ENCODE measurements at places on chromosomes 4 and X.
A peak's percentile ranks its signal among the peaks of the same experiment; 100 is the strongest.

DNA sequence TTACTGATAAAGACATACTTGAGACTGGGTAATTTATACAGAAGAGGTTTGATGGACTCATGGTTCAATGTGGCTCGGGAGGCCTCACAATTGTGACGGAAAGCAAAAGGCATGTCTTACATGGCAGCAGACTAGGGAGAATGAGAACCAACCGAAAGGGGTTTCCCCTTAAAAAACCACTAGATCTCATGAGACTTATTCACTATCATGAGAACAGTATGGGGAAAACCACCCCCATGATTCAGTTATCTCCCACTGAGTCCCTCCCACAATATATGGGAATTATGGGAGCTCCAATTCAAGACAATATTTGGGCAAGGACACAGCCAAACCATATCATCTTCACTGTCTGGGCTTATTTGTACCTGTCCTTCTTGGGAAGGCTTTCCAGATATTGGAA is 22.8 kb upstream of the MUC7 start:
- DNase-seq, result no peak

DNA sequence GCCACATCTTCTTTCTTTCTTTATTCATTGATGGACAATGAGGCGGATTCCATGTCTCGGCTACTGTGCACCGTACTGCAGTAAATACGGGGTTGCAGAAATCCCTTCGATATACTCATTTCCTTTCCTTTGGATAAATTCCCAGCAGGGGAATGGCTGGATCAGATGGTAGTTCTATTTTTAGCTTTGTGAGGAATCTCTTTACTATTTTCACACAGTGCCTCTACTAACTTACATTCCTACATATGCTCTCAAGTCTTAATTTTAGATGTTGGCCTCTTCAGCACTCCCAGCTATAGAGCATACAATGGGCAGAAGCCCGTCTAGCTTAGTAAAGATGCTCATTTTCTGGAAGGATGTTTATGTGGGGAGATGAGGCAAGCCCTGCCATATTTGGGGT is 317.4 kb downstream of the ASMT start:
- DNase-seq, result no peak

DNA sequence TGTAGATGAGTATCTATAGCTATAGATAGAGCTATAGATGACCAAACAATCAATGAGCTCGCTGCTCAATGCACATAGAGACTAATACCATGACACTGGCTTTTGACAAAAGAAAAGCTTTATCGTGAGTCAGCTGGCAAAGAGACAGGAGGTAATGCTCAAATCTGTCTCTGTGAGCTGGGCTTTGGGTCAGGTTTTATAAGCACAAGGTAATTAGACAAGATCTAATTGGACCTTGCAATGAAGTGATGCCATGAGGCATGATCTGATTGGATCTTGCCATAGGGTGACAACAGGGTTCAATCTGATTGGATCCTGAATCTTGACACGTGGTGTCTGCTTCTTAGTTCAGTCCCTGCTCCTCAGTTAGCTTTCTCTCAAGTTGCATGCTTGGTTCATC is 180.7 kb upstream of the MXRA5 start:
- no peak for DNase-seq

- no peak for DNase-seq
These were observed 50.5 kb downstream of the TMEM164 start for GRCh38 chrX:110053453-110053852.

GRCh38 chrX:102950908-102951866 is 14.1 kb downstream of the RAB40AL start:
- peak; percentile 58 for DNase-seq

DNA sequence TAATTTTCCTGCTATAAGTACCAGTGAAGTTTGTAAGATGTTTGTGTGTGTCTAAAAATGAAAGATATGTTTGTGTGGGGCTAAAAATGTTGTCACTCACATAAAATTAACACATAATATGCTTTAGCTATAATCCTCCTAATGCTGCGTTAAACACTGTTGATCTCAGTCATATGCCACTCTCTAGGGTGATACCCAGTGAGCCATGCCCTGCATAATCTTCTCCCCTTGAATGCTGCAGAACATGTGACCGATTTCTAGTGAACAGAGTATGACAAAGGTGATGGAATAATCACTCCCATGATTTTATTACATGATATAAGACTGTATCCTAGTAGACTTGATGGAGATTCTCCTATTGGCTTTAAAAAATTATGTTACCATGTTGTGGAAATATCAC is 119.1 kb upstream of the EPHA5 start:
- DNase-seq, result no peak

GRCh38 chr4:98027827-98028226 is 115.4 kb downstream of the STPG2 start:
- no peak for DNase-seq

DNA sequence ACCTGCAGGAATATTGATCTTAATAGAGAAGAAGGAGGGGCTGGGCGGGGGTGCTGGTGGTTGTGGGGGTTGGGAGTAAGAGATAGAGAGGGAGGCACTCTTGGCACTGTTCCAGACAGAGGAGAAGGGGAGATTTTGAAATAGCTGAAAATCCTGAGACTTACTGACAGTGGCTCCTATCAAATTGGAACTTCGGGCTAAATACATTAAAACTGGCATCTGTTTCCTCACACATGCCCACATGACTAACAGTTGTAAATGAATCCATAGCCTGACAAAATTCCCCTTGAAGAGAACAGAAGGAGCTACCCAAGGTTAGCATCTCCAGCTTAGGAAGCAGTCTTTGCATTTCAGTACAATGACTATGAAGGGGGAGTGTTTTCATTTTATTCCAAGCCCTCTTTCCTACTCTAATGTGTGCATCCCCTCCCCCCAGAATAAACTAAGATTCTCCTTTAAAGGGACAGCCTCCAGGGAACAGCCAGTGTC is 1.4 kb downstream of the DCX start:
- DNase-seq, result no peak

DNA sequence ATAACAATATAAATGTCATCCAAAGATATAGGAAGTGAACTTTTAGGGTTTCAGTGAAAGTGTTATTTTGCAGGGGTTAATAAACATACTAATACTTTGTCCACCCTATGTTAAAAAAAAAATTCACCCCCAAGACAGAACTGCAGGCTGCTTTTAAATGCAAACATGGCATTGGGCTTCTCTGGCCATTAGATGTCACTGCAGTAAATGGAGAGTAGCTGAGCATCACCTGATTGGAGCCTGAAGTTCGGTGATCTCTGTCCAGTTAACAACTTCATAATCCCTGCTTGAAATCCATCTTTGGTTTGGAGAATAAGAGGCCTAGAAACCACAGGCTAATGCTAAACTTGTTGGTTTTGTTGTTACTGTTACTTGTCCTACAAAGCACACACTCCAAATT is 18.7 kb downstream of the SLC25A43 start:
- no peak for DNase-seq

DNA sequence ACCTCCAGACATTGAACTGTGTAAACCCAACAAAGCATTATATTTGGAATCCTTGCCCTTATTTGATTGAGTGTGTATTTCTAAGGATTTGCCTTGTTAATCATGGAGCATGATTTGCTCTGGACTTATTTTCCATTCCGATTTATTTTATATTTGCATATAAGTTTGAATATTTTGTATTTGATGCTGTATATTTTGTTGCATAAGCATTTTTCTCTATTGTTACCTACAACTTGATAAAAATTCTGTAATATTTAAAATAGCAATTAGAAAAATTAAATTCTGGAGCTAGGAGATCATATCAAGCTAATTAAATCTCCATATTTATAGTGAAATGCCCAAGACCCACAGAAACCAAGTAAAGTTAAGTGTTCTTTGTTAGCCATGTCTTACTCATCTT is 47.2 kb downstream of the USO1 start:
- no peak for DNase-seq

GRCh38 chrX:123236859-123237258 is 52.8 kb downstream of the GRIA3 start:
- DNase-seq, result no peak

GRCh38 chr4:78627046-78627965 is 75.7 kb downstream of the ANXA3 start:
- DNase-seq, result no peak

DNA sequence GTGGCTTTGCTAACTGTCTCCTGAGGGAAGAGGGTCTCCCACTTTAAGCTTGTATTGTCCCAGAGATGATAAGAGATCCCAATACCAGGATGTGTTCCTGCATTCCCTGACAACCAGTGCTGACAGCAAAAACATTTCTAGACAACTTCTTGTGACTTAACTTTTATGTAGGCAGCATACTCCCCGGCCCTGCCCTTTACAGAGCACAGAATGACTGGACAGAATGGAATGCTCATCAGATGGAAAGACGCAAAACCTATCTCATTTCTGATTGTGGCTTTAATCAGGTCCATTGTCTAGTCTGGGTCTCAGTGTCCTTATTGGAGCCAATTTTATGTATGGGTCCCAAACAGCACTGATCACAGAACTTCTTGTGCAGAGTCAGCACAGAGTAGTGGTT is 18.2 kb upstream of the PLAC1 start:
- no peak for DNase-seq

- no peak for DNase-seq
These were observed 2.2 kb downstream of the SLIT2 start for GRCh38 chr4:20253735-20254409.

DNA sequence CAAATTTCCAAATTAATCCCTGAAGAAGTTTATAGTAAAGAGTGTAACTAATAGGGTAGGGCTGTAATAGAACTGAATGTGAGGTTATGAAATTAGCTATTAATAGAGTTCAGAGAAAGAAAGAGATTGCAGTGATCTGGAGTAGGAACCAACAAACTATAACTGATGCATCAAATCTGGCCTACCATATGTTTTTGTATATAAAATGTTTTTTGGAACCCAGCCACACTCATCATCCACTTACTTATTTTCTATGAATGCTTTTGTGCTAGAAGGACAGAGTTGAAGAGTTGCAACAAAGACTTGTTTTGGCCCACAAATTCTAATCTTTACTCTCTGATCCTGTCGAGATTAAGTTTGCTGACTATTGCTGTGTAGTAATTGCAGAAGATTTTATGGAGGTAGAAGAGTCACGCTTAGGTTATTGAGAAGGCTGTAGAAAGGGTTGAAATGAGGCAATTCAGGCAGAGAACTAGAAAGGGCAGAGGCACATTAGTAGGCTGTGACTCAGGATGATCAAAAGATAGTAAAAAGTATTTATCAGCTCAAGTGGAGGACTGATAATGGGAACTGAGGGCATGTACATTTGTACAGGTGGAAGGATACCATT is 298.7 kb upstream of the EMCN start:
- DNase-seq, result no peak

GRCh38 chr4:140326395-140326993 is 47.0 kb upstream of the SCOC start:
- no peak for DNase-seq

DNA sequence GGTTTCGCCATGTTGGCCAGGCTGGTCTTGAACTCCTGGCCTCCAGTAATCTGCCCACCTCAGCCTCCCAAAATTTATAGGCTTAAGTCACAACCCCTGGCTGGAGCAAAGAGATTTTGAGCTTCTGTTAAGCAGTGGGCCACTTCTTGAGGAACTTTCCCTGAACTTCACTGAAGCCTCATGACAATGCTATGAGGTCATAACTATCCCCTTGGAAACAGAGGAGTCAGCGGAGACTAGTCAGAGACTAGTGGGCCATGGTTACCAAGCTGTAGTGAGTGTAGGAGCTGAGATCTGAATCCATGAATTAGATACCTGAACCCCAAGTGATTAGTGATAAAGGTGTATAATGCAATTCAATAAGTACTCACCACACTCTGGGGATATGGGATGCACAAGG is 145.1 kb upstream of the MSX1 start:
- no peak for DNase-seq

- DNase-seq, result no peak
These were observed 216.4 kb upstream of the TET2 start for GRCh38 chr4:104930298-104930697.

DNA sequence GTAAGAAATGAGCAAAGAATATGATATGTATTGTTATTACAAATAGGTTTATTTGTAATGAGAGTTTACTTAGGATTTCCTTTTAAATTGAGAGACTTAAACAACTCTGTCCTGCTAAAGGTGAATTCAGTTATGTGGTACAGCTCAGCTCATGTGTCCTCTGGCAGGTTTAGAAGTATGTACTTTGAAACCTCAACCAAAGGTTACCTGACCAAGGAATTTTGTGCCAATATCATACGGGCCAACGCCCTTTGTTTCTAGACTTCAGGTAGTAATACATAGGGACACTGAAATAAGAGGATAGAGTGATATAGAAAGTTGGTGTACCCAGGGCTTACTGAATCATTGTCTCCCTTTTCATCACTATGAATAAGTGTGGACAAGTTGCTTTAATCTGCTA is 25.7 kb downstream of the SLAIN2 start:
- no peak for DNase-seq

DNA sequence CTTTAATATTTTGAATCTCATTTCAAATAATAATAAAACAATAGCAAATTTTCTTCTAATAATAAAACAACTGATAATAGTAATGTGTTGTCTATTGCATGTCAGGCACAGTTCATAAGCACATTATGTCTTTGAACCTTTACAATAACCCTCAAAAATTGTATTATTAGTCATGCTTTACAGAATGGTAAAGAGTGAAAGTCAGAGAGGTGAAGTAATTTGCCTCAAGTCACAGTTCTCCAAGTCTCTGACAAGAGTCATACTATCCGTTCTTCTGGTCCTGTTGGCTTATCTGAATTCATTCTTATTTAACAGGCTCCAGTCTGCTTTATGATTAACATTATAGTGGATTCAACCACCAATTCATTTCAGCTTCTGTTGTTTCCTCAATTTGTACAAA is 313.0 kb downstream of the AFF2 start:
- DNase-seq, result no peak

- no peak for DNase-seq
These were observed 255.5 kb downstream of the LDB2 start for GRCh38 chr4:16642897-16643296.

- DNase-seq, result no peak
These were observed 18.8 kb upstream of the YTHDC1 start for GRCh38 chr4:68368691-68369131.

DNA sequence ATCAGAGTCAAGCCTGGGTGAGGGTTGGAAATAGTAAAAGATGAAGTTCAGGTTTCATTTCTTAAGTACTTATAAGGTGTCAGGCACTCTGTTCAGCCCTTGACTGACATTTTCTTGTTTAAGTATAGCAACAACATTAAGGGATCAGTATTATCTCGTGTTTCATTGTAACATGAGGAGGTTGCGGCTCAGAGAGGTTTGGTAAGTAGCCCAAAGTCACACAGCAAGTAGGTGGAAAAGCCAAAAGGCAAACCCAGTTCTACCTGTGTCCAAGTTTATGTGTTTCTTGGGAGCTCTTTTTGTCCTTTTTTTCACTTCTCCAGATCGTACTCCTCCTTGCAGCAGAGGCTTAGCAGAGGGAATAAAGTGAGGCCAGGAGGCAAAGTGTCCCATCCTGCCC is 337.5 kb upstream of the KLF3 start:
- no peak for DNase-seq

DNA sequence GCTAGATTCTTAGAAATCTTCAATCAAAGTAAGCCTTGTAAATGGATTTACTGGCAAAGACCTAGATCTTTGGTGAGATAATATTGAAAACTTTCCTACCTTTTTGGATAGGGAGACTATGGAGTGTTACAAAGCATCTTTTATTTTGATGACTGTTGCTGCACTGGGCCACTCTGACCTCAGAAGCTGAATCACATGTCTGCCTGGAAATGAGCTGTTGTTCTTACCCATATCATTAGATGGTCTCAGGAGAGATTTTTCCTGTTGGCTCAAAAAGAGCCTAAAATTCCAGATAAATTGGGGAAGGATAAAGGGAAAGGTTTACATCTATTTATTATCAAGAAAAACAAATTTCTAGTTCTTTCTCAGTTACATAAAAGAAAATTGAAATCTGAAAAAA is 127.5 kb upstream of the BMP3 start:
- no peak for DNase-seq

Measured in activated naive CD8-positive, alpha-beta T cell treated with anti-CD3 and anti-CD28 coated beads, Interleukin-2, amount 50 U/mL, for 24 hours (primary cell).